Activated CD8-positive, alpha-beta memory T cell treated with anti-CD3 and anti-CD28 coated beads for 4 hours (primary cell): ENCODE measurements at places on chromosomes 5 and 9.

DNA sequence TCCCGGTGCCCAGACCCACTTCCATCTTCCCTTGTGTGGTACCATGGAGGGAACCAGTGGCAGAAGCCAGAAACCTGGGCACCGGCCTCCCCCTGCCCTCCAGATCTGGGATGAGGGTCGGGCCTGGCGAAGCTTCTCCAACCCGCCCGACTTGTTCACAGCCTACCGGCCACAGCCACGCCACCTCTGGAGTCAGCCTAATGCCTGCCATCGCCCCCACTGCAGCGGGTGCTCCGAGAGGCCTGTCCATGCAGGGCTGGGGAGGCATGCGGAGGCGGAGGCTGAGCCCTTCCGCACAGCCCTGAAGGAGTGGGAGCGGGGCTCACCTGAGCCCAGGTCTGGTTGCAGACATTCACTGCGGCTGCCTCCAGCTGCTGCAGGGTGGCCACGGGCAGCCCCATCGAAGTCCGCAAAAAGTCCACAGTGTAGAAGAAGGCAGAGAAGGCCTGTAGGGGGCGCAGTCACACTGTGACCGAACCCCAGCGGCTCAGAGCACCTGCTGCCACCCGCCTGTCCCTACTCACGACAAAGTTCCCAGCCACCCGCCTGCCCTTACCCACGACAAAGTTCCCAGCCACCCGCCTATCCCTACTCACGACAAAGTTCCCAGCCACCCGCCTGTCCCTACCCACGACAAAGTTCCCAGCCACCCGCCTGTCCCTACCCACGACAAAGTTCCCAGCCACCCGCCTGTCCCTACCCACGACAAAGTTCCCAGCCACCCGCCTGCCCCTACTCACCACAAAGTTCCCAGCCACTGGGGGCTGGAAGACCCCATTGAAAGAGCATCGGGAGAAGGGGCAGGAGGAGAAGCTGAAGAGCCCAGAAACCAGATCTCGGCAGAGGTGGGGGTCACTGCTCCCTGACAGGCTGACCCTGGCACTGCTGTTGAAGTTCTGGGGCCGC is 3.8 kb upstream of the NPDC1 start:
- DNase-seq = no peak

DNA sequence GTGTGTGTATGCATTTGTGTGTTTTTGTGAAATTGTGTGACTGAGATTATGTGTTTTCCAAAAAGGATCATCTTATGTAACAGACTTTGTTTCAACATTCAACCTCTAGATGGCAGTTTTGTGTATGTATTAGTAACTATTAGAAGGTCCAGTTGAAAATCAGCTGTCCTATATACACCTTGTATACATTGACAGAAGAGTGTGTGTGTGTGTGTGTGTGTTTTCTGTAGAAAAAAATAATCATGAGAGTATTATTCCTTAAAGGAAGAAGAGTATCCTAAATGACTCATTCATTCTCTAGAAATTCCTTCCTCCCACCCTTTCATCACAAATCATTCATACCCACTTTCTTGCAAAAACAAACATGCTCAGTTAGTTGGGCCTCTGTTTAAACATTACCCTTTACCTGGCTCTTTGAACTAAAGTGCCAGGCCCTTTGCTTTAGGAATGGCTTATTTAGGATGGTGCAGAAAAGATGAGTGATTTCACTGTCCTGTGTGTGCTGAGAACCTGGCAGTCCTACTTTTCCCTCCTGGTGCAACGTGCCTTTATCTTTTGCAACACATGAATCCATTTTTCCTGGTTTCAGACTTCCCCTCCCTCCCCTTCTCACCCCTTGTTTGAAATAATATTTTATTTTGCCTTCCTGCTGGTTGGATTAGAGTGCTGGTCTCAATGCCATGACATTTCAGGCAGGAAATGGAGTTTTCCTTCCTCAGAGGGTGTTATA is 152.2 kb downstream of the ARHGAP26 start:
- DNase-seq = no peak

DNA sequence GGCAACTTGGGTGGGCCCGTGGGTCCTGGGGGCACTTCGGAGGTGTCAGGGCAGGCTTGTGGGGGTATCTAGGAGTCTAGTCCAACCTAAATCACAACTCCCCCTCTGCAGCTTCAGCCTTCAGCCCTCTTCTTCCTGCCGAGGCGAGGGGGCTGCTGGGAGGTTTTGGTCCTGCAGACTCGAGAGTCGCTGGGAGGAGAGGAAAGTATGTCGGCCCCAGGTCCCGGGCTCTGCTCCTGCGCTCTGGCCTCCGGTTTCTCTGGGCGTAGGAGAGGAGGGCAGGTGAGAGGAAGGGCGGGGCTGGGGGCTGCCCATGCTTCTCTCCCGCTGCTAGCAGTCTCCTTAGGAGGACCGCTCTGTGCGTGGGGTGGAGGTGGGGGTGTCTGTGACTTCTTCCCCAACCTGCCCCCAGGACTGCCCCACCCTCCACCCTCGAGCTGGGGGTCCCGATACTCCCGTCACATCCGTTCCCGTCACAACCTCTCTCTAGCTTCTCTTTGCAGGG is 139.8 kb upstream of the COL5A1 start:
- DNase-seq = no peak

- DNase-seq = no peak
Measured at GRCh38 chr9:68522954-68523353, 17.7 kb downstream of the TMEM252 start.

DNA sequence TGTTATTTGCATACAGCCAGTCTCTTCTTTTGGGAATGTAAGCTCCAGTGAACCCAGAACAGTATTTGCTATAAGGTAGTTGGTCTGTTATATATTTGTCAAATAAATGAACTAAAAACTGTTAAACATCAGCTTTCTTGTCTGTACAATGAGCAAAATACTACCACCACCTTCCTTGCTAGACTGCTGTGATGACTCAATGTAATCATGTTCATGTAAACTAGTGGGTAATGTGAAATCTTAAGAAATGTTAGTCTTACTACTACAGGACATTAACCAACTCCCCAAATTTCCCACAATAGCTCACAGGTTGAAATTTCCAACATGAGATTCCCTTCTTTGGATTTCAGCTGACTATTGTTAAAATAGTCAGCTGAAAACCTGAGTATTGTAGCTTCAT is 176.1 kb downstream of the TRPM3 start:
- DNase-seq = no peak

GRCh38 chr5:112669328-112669963 is 68.2 kb upstream of the APC start:
- DNase-seq = no peak

GRCh38 chr9:33443464-33444154 is 3.8 kb downstream of the AQP3 start:
- DNase-seq = no peak

DNA sequence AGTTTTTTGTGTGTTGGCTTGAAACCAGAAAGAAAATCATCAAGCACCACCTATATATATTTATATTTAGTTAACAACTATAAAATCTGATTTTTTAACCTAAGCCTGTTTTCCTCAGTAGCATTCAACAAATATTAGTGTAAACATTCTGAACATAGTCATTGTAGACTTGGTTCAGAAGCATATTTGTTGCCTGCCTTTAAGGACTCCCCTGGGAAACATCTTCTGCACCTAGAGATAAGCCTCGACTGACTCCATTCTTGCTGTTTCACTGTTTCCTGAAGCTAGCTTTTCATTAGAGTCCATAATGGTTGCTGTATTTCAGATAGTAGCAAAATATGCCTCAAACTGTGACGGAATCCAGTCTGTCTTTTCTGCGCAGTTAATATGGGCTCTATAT is 123.5 kb downstream of the TRIO start:
- DNase-seq = no peak

- no peak for DNase-seq
Measured at GRCh38 chr5:127311781-127312525, 21.4 kb downstream of the MEGF10 start.

DNA sequence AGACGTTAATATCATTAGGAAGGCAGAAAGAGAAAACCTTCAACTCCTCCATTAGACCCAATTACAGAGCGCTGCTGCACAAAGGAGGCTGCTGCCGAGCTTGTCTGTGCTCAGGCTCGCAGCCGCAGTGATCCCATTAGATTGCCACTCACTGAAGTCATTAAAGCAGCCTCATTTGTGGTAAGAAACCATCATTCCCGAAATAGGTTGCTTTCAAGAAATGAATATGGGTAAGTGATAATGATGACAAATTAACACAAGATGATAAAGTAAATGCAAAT is 137.2 kb downstream of the CAVIN4 start:
- no peak for DNase-seq

- DNase-seq = no peak
Measured at GRCh38 chr5:155459889-155460500, 446.4 kb downstream of the KIF4B start.

DNA sequence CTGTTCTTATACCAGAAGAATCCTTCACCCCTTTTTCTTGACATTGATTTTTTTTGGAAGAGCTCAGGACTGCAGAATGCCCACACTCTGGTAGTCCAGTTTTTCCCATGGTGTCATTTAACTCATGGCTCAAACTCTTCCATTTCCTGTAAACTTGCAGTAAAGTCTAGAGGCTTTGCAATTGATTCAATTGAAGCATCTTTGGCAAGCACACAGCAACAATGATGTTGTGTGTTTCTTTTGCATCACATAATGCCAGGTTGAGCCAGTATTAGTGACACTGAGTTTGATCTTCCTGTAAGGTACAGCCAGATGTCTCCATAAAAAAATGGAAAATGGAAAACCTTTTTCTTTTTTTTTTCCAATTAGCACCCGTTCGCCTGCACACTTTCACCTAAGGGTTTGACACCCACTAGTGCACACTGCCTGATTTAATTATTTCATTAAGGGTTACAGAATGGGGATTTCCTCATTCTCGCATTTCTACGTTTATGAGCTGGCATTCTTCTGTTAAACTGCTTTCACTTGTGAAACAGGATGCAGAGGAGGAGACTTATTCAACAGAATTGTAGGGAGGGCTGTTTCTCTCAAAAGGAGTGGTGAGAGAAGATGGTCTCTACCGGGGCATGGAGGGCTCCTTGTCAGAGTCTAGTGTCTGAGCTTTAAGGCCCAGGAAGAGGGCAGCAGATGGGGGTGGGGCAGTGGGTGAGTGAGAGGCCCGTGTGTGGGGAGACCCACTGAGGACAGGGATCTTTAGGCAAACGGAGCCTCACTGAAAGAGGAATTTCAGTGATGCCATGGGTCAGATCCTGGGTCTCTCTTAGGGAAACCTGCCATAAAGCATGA is 2.2 kb upstream of the S1PR3 start:
- no peak for DNase-seq

DNA sequence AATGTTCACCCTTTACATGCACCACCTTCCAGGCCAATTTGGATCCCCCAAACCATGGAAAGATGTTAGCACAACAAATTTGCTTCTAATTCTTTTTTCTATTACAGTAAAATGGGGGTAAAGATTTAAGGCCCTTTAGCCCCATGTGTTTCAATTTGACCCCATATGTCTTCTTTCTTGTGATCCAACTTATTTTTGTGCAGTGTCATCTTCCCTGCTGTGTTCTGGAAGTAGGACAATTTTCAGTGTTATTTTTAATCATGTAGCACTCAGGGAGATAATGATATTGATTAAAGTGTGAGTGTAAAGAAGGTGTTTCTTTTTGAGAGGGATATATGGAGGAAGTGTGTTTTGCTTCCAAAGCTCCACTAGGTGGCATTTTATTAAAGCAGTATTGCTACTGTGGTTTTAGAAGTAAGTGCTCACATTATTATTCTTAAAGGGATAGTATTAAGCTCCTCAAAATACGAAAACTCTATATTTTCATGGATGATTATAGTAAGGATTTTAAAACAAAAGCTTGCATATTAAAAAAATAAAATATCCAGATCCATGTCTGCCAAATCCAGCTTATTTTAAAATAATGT is 118.7 kb upstream of the ATP10B start:
- no peak for DNase-seq

- DNase-seq = no peak
Measured at GRCh38 chr5:165004175-165004574, 1498.8 kb downstream of the MAT2B start.

DNA sequence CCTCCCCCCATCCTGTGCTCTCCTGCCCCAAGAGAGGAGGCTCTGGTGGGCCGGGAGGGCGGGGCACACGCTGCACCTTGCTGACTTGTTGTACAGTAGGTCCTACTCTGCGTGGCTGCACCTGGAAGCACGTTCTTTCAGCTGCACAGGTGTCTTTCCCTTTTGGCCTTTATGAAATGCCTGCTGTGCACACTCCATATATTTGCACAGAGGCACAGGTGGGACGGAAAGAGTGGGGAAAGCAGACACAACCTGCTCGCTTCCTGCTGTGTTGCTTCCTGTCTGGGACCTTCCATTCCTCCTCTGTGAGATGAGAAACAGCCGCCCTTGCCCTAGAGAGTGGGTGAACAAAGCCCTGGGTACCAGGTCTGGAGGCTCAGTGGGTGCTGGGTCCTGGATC is 4.8 kb downstream of the USP20 start:
- DNase-seq = no peak

DNA sequence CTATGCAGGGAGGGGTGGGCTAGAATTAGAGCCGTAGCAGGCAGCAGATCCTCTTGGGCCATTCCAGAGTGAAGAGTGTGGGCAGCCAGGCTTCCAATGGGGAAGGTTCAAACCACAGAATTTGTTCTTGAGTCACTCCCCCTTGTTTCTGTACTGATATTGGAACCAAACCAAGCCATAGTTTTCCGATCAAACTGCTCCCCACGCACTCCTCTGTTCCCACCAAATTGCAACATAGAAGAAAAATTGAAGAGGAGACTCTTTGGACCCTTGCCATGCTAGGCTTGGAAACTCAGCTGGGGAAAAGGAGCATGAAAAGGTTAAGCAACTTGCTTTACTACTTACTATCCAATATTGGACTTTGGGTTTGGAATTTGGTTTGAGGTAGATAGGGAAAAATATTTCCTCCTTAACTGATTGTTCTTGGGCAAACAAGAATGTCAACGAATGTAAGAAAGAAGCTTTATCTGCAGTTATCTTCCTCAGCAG is 165.8 kb upstream of the NR3C1 start:
- DNase-seq = no peak

- DNase-seq = no peak
Measured at GRCh38 chr9:74953235-74953751, 581 bp upstream of the C9orf40 start.

DNA sequence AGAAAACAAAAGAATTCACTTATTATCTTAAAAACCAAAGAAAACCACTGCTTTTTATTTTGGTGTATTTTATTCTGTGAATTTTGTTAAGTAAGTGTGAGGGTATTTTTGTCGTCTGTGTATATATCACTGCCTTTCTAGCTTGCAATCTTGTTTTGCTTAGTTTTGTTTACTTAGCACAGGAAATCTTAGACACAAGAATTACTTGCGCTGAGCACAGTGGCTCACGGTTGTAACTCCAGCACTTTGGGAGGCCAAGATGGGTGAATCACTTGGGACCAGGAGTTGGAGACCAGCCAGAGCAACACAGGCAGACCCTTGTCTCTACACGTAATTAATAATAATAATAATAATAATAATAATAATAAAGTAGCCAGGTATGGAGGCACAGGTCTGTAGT is 230.3 kb downstream of the PAPPA start:
- no peak for DNase-seq

- no peak for DNase-seq
Measured at GRCh38 chr9:129919841-129920240, 84.6 kb downstream of the USP20 start.

DNA sequence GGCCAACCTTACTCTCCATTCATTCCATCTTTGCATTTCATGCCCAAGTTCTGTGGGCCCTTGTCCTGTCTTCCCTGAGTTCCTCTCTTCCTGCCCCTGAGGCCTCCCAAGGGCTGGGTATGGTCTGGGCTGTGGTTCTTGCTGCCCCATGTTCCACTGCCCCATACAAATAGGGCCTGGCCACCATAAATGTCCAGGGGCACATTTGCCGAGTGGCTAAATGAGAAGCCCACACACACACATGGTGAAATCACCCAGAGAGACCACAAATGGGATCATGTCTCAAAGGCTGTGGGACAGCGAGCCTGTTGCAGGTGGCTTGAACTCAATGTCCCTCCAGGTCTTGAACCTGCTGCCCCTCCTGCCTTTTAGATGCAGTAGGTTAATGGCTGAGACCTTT is 1.2 kb downstream of the TIFAB start:
- no peak for DNase-seq
